CD4-positive, alpha-beta T cell treated with Interleukin-1 beta for 1 hour (primary cell): ENCODE measurements at places on chromosomes 2 and 18.

DNA sequence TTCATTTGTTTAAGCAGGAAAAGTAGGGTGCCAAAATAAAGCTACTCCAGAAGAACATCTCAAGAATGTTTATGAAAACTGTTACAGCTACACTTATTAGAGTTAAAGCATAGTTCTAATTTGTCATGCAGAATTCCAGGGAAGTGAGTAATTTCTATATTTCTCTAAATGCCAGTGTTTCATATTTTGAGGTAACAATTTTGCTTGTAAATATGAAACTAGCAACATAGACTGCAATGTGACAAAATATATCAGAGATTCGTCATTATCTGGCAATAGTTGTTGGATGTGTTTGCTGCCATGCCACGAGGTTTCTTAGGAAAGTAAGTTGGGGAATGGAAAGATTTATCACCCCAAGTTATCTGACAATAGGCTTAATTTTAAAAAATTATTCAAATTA, 424.1 kb upstream of the ZEB2 start:
- no peak for DNase-seq

DNA sequence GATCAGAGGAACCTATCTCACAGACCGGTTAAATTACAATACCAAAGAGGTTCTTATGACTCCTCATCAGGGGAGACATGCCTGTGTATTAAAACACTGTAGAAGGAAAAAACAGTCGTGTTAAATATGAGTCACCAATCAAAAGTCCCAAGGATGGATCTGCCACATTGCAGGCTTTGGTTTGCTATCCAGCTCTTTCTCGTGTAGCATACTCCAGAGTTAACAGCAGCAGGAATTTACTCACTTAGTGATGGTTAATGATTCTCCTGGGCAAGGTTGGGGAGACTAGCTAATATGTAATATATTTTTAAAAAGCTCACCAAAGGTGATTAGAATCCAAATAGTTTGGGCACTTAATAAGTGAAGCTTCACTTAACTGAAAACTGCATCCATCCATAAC, 109.7 kb downstream of the MBD5 start:
- DNase-seq = no peak

DNA sequence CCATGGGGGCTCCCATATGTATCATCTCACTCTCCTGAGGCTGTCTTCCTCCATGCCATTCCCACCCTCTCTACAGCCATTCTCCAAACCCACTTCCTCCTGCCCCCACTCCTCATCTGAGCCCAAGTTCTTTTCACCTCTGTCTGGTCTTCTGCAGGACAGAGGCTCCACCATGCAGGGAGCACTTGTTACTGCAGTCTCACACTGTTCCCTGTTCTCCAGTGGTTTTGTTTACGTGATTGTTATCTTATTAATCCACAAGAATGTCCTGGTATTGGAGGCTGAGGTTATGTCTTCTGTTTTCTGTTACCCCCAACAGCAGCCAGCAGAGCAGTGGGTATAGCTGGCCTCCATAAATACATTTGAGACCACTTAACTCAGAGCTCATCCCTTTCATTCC, 51.4 kb downstream of the PAX8 start:
- no peak for DNase-seq

- DNase-seq = no peak
Measured at GRCh38 chr2:159010340-159010739, 41.9 kb downstream of the TANC1 start.

- DNase-seq = no peak
Measured at GRCh38 chr2:36376319-36376765, 20.8 kb downstream of the CRIM1 start.

DNA sequence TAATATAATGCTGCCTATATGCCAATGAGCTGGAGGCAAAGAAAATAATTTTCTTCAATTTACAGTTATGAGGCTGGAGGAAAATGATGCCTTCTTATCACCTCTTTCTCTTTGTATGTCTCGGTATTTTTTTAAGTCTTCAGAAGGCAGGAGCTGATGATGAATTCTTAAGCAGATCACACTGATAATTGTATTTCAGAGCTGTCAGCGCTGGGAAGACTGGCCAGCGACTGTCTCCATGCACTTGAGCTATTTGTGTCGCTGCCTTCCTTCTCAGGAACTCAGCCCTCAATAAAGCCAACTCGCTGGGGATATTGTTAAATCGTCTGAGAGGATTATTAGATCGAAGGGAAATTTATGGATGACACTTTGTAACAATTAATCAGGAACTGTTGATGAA, 40.3 kb downstream of the PTGR3 start:
- no peak for DNase-seq

DNA sequence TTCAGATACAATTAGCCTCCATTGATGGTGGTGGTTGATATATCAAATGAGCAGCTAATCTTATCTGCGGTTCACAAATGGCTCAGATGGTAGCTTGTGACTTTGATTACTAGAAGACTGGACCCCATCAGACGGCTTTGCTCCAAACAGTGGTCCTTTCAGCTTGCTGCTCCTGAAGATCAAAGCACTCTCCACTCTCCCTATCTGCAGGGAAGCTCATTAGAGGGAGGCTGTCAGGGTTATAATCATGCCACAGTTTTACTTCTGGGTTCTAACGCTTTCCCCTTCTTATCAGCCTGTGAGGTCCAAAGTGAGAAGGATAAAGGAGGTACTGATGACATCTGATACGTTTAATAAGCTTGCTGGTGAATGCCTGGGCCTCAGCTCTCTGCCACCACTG, 247.1 kb upstream of the NT5C1B start:
- DNase-seq = no peak

- no peak for DNase-seq
Measured at GRCh38 chr2:232908695-232909094, 38.6 kb downstream of the SNORC start.

- no peak for DNase-seq
Measured at GRCh38 chr2:112791019-112791418, 6.7 kb upstream of the IL1A start.

- DNase-seq = no peak
Measured at GRCh38 chr2:3189076-3189591, 188.5 kb downstream of the EIPR1 start.

DNA sequence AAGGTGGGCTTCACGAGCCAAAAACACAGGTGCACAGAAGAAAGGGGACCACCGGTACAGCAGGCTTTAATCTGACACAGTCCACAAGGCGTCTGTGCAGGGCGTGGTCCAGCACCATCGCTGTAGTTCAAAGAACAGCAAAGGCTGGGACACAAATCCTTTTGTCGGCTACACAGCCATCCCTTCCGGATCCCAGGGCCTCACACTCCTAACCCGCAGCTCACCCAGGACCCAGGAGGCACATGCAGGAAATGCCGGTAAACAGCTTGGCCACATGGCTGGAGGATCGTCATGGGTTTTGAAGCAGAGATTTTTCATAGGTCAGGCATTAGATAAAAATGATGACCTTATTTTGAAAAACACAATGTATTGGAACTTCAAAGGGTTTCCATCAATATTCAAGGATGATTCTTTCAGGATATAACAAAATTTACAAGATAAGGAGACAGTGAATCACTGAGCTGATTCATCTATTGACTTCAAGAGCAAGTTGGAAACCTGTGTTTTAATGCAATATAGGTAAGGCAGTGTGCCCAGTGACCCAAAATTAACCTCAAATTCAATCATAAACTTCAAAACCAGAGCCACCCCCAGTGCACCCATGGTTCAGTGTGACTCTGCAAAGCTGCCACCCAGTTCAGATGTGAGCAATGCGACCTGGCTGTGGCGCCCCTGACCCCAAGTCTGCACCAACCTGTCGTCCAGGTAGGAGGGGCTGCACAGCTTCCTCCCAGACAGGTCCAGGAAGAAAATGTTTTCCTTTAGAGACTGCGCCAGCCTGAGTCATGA, 74.4 kb downstream of the TMEM18 start:
- DNase-seq = no peak

DNA sequence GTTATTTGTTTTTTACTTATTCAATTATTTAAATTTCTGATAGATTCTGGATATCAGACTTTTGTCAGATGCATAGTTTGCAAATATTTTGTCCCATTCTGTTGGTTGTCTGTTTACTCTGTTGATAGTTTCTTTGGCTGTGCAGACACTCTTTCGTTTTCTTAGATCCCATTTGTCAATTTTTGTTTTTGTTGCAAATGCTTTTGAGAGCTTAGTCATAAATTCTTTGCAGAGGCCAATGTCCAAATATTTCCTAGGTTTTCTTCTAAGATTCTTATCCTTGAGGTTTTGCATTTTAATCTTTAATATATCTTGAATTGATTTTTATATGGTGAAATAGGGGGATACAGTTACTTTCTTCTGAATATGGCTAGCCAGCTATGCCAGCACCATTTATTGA, 112.7 kb upstream of the SESTD1 start:
- no peak for DNase-seq

DNA sequence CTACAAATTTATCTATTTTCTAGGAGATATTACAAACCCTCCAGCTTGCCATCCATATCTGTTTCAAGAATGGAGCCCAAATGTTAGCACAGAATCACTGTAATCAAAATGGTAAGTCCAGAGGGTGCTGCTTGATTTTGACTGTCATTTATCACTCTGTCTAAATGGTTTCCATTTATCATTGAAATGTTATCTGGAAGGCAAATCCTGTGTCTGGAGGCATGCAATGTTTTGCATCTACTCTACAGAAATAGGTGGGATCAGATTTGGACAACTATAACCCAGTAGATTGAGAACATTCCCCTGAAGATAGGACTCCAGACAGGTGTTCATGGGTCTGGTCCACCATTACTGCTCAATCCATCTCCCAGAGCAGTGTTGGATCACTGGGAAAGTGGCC, 128.7 kb downstream of the MAIP1 start:
- DNase-seq = no peak

DNA sequence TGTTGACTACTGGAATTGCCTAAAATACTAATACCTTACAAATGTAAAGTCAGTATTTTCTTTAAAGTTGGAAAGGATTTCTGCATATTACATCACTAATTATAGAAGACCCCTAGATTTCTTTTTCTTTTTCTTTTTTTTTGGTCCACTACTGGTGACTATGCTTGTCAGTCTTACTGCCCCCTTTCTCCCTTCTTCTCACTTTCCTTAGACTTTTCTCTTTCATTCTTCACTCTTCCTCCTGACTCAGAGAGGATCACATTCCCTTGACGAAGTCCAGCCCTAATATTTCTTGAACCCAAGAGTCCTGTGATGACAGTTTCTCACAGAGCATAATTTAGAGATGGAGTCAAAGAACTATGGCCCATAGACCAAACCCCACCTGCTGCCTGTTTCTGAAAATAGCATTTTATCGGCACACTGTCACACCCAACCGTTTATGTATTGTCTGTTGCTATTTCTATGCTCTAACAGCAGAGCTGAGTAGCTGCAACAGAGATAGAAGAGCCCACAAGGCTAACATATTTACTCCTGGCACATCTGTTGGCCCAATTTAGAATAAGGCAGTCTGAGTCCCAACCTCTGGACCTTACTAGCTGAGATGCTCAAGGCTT, 40.6 kb upstream of the RIOK3 start:
- DNase-seq = no peak

GRCh38 chr2:232757905-232758304, 18.5 kb downstream of the KCNJ13 start:
- DNase-seq = no peak

DNA sequence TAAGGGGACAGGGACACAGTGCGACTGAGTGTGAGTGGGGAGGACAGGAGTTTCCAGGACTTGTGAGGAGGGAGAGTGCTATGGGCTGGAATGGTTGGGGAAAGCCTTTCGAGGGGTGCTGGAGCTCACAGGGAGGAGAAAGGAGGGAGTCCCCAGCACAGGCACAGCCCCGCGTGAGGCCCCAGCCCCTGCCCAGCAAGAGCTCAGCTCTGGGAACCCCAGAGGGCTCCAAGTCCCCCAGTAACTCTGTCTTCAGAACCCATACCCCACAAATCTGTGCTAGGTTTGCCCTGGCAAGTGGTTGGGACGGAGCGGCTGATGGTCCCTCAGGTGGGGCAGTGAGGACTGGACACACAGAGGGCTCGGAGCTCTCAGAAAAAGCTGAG, 75.4 kb downstream of the SFXN5 start:
- DNase-seq = no peak

DNA sequence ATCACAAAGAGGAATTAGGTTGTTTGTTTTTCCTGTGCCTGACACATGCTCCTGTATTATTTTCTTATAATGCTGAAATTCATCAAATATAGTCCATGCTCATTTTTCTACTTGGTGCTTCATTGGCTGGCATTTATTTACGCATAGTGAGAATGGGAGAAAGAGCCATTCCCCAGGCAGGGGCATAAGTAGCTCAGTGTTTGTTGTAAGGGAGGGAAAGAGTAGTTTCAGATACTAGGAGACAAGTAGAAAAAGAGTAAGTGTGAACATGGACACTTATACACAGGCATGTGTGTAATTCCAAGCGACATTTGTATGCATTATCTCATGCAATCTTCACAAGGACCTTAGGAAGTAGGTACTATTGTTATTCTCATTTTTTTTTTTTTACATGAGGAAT, 111.9 kb upstream of the UGP2 start:
- DNase-seq = no peak

DNA sequence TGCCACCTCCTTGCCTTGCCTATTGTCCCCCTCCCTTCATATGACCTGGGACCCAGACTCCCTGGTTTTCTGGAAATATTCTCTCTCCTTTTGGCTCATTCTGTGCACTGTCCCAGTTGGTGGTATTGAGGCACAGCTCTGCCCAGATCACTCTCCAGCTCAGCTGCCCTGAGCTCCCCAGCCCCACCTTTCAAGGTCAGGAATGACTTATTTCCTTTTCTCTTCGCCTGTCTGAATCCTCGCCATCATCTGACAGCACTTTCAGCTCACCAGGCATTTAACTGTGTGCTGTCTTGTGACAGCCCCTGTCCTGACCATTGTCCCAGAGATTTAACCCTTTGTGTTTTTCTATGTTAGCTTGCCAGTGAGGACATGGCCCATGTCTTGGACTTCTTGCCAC, 133.0 kb downstream of the MSH2 start:
- DNase-seq = no peak

DNA sequence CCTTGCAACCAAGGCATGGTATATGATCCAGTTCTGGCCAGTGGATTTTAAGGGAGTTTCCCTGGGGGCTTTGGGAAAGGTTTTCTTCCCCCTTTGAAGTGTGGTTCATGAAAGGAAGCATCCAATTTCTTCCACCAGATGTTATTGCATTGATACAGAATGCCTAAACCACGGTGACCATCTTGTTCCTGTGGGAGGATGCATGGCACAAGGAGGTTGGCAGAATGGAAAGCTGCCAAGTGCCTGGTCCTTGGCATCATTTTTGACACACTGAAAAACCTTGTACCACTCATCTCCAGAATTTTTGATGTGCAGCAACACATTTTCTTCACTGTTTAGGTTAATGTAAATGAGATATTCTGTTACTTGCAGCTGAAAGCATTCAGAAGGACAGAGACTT, 55.2 kb upstream of the CXCR4 start:
- no peak for DNase-seq

- DNase-seq = no peak
Measured at GRCh38 chr2:36805635-36806224, 109.2 kb downstream of the VIT start.

DNA sequence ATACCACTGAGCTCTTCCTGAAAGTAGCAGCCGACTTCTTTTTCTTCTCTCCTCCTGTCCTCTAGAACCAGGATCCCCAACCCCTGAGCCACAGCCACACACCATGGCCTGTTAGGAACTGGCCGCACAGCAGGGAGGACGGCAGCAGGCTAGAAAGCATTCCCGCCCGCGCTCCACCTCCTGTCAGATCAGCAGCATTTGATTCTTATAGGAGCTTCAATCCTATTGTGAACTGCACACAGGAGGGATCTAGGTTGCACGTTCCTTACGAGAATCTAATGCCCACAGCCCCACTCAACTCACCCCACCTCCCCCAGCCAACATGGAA, 179.1 kb upstream of the SH3BP4 start:
- no peak for DNase-seq

- DNase-seq = no peak
Measured at GRCh38 chr18:5890331-5891183, 4.8 kb downstream of the TMEM200C start.
